G401 (cell line): ENCODE measurements at places on chromosomes 3 and 15. TPM values are rescaled to one million over a fixed set of nuclear protein-coding genes. Genes with fewer than 3 reads are reported as not detected.

SCN5A gene
- total RNA-seq: 0.24 TPM in 1 of 2 replicates, not detected in the other

UBL7 gene
- total RNA-seq: 111 and 117 TPM in 2 replicates

DYNC1LI1 gene
- total RNA-seq: 46.6 and 78.6 TPM in 2 replicates

FANCD2OS gene
- not detected in 2 replicates for total RNA-seq

C3orf49 gene
- total RNA-seq: not detected in 2 replicates

ACOX2 gene
- 16.1 and 25.4 TPM in 2 replicates for total RNA-seq

RAD54L2 gene
- 11.9 and 13.1 TPM in 2 replicates for total RNA-seq

POPDC2 gene
- 0.06 TPM in 1 of 2 replicates, not detected in the other for total RNA-seq

KBTBD13 gene
- 0.37 TPM in 1 of 2 replicates, not detected in the other for total RNA-seq

GOLGB1 gene
- total RNA-seq: 10.9 and 34.7 TPM in 2 replicates

ANKUB1 gene
- not detected in 2 replicates for total RNA-seq

DUOXA1 gene
- not detected in 2 replicates for total RNA-seq

CYP1A1 gene
- not detected in 2 replicates for total RNA-seq

SI gene
- total RNA-seq: not detected in 2 replicates

ZPLD1 gene
- total RNA-seq: not detected in 2 replicates

ERICH6 gene
- not detected in 2 replicates for total RNA-seq

ITGA11 gene
- 11.6 TPM in 1 of 2 replicates, not detected in the other for total RNA-seq

DLL4 gene
- total RNA-seq: 0.20 and 0.62 TPM in 2 replicates

ALDH1A3 gene
- not detected in 2 replicates for total RNA-seq

MGLL gene
- total RNA-seq: not detected in 2 replicates

ZMYND10 gene
- total RNA-seq: 10.1 TPM in 1 of 2 replicates, not detected in the other

TEX55 gene
- total RNA-seq: not detected in 2 replicates

PCLAF gene
- 50.8 and 138 TPM in 2 replicates for total RNA-seq

DOCK3 gene
- total RNA-seq: 0.80 and 1.7 TPM in 2 replicates

POLQ gene
- total RNA-seq: 2.3 and 11.6 TPM in 2 replicates

FBN1 gene
- total RNA-seq: 15.3 and 17.2 TPM in 2 replicates

NANOGP8 gene
- total RNA-seq: 1.7 TPM in 1 of 2 replicates, not detected in the other

TRPM1 gene
- total RNA-seq: 3.2 TPM in 1 of 2 replicates, not detected in the other

TRPC1 gene
- total RNA-seq: 27.6 and 56.0 TPM in 2 replicates

SLC12A8 gene
- not detected in 2 replicates for total RNA-seq

CX3CR1 gene
- not detected in 2 replicates for total RNA-seq

PARP15 gene
- total RNA-seq: not detected in 2 replicates

SPESP1 gene
- total RNA-seq: 0.17 and 0.43 TPM in 2 replicates

GPD1L gene
- 12.9 and 18.9 TPM in 2 replicates for total RNA-seq

SPATA12 gene
- total RNA-seq: not detected in 2 replicates

KNG1 gene
- not detected in 2 replicates for total RNA-seq

ENTPD3 gene
- not detected in 2 replicates for total RNA-seq

C15orf61 gene
- total RNA-seq: 18.5 and 19.9 TPM in 2 replicates

LRRC31 gene
- total RNA-seq: not detected in 2 replicates

FBXO40 gene
- total RNA-seq: not detected in 2 replicates

ACP3 gene
- not detected in 2 replicates for total RNA-seq

GOLGA8R gene
- not detected in 2 replicates for total RNA-seq

ADAMTS9 gene
- total RNA-seq: 0.06 TPM in 1 of 2 replicates, not detected in the other

TRIM42 gene
- total RNA-seq: not detected in 2 replicates

PIF1 gene
- total RNA-seq: 23.0 and 37.9 TPM in 2 replicates

TF gene
- not detected in 2 replicates for total RNA-seq

MOBP gene
- not detected in 2 replicates for total RNA-seq

SCG5 gene
- 0.18 TPM in 1 of 2 replicates, not detected in the other for total RNA-seq

TERC gene
- 118 and 204 TPM in 2 replicates for total RNA-seq

C3orf18 gene
- total RNA-seq: 10.8 and 15.4 TPM in 2 replicates

MAGI1 gene
- 7.7 and 11.0 TPM in 2 replicates for total RNA-seq

SEMA6D gene
- total RNA-seq: not detected in 2 replicates
